ENCODE measurements at places on chromosomes 16 and 17.
A peak's percentile ranks its signal among the peaks of the same experiment; 100 is the strongest.

DNA sequence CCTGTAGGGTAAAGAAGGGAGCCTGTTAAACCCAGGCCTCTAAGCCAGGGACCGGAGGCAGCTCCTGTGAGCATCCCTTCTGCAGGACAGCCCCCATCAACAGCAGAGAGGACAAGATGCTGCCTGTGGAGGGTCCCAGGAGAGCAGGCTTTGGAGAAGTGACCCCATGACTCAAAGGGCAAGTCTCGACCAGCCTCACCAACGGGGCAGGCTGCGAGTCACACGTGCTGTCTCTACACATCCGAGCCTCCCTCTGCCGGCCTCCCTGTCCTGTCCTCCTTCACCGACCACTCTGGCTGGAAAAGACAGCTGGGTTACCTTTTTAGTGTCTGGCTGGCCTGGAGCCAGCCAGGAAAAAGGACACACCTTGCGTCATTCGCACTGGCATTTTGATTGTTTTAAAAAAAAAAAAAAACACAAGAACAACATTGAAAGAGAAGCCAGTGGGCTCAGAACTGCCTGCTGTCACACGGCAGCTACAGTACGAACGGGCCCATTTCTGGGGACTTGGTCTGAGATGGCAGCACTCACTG, 74.5 kb upstream of the RCVRN start:
- DNase-seq = no peak

DNA sequence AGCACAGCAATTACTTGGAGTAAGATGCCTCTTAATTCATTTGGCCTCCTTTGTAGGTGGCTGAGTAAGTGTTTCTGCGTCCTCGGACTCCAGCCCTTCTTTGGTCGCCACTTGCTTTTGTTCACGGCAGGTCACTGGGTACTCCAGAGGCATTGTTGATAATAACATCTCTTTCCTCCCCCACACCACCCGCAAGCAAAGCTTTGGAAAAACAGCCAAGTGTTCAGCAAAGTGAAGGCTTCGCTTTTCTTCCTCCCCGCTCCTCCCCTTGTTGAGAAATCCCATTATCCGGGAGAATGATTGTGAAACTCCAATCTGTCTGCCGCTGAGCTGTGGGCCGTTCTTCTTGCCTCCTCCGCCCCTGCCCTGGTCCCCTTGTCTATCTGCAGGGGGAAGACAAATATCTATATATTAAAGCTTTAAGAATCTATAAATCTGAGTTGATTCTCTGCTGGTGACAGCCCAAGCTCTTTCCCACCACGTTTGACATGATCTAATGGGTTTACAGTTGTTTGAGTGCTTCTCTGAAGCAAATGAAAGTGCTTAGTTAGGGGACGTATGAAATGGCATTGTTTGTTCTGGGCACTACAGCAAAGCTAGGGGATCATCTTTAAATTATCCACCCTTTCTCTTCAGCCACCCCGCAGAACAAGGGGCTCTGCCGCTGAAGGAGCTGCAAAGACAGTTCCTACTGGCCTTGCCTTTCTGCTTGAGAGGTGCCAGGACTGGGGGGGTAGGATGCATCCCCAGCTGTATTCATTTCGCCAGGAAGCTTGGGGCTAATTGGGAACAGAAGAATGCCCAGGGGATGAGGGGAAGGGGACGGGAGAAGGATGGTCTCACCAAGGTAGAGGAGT, 167.1 kb downstream of the CCDC182 start:
- DNase-seq = no peak

DNA sequence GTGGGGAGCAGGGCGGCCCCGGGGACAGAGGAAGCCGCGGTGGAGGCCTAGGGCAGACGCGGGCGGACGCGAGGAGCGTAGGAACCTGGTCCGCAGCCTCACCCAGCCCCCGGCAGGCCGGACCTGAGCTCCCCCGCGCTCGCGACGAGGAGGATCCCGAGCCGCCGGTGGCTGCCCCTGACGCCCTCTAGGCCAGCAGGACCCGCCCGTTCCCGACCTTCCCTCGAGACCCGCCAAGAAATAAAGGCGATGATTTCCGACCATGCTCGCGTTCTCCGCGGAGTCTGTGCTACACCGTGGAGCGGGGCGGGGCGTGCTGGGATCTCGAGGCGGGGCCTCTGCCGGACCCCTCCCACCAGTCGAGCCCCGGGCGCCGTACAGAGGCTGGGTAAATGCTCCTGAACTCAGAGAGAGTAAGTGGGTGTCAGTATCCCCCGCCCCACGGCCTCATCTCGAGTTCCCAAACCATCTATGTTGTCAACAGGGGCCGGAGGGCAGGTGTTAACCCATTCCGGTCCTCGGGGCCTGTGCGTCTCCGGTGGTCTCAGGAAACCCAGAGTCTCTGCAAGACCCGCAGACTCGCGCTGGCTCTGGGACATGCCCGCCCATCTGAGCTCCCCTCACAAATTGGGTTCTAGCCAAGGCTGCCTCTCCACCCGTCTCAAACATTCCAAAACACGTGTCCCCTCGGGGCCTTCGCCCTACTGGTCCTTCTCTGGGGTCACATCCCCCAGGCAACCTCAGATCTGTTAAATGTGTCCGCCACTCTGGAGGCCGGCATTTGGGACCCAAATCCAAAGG, 13.7 kb downstream of the SYCE1L start:
- DNase-seq = peak; percentile 71

DNA sequence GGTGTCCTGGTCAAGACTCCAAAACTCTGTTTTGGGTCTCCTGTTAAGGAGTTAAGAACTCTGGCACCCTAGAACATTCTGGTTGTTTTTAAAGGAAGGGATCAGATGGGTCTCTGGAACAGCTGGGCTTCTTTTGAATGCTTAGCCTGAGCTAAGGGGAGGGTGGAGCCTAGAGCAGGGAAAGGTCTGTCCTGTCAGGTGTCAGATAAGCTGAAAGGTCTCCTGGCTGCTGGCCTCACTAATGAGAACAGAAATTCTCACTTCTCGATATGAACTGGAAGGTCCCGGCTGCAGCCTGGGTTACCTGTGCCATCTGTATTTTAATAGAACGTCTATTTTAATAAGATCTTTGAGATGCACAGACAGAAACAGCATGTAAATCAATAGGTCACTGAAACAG, 69.0 kb downstream of the RAP1GAP2 start:
- no peak for DNase-seq

GRCh38 chr17:44094701-44095387, 24.3 kb downstream of the G6PC3 start:
- DNase-seq = no peak

DNA sequence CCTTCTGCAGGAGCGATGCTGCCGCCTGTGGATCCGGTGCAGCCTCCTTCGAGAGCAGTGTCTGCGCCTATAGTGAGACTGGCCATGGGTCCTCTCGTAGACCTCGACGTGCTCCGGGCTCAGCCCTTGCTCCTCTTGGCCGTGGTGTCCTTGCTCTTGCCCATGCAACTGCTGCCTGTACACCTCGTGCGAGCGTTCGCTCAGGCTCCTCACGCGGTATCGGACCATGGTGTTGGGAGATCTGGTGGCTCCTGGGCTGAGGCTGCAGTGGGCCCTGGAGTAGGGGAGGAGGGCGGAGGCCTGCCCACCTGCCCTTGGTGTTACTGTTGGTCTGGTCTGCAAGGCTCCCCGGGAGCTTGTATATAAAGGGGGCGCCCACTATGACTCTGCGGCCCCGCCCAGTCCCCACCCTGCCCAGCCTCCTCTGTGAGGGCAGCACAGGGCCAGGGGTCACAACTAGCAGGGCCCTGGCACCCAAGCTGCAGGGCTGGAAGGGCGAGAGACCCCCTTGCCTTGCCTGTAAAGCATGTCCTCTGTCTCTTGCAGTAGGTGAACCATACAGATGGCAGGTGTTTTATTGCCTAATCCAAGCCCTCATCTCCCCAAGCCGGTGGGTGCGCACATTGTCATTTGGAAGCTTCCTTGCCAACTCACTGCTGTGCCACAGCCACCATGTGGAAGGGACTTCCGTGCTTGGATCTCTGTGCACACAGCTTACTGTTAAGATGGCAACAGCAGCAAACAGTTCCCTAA, at the start of gene PRM2:
Gene PRM2 (minus strand): TSS at position 338 of the 753 bp plus-strand sequence. CDS start 110 bp downstream, at position 228.
- DNase-seq = no peak

DNA sequence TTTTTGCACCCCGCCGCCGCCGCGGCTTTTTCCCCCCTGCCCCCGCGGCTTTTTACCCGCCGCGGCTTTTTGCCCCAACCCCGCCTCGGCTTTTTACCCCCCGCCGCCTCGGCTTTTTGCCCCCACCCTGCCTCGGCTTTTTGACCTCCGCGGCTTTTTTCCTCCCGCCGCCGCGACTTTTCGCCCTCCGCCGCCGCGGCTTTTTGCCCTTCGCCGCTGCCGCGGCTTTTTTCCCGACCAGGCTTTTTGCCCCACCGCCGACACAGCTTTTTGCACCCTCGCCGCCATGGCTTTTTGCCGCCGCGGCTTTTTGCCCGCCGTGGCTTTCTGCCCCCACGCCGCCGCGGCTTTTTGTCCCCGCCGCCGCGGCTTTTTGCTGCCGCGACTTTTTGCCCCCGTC, 137.0 kb upstream of the TP53TG3D start:
- no peak for DNase-seq

GRCh38 chr17:27256225-27257030, 37.5 kb upstream of the WSB1 start:
- no peak for DNase-seq

DNA sequence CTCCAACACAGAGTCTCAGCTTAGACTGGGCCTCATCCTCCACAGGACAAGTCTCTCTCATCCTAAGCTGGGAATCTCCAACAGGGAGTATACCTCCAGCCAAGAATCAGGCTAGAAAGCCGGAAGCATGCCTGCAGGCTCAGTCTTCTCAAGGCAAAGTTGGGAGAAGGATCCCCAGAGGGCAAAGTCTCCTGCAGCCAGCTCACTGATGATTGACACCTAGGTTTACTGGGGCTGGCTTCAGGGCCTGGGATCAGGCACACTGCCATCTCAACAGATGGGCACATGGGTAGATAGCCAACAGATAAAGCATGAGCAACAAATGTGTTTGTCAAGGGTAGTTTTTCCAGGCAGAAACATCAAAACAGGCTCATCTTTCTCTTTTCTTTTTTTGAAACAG, 56.1 kb upstream of the TOX3 start:
- DNase-seq = no peak

GRCh38 chr16:82917886-82918595, 291.3 kb downstream of the CDH13 start:
- no peak for DNase-seq

DNA sequence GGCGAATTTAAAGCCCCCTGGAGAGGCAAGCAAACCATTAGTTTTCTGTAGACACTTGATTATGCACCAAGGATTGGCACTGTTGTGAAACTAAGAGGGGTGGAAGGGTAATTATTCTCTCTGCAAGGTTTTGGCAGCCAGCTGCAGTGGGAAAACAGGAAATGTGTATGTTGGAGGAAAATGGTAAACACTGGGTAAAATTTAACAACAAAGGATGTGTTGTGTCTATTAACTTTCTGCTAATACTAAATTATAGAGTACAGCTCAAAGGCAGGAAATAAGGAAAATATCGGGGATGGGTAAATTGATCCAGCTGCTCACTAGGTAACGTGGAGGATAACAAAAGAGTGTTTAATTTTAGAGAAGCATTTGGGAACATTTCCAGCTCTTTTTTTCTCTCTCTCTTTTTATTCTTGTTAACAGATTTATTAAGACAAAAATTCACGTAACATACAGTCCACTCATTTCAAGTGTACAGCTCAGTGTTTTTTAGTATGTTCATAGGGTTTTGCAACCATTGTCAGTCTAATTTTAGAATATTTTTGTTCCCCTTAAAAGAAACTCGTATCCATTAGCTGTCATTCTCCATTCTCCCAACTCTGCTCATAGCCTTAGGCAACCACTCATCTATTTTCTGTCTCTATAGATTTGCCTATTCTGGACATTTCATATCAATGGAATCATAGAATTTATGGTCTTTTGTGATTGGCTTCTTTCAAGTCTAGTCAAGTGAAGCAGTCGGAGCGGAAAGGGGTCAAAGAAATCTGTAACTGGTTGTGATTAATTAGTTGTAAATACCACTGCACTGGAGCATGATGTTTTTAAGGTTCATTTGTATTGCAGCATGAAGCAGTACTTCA, 41.8 kb downstream of the TANGO6 start:
- no peak for DNase-seq

- DNase-seq = no peak
Measured at GRCh38 chr17:50100480-50100883, 5.3 kb downstream of the PDK2 start.

DNA sequence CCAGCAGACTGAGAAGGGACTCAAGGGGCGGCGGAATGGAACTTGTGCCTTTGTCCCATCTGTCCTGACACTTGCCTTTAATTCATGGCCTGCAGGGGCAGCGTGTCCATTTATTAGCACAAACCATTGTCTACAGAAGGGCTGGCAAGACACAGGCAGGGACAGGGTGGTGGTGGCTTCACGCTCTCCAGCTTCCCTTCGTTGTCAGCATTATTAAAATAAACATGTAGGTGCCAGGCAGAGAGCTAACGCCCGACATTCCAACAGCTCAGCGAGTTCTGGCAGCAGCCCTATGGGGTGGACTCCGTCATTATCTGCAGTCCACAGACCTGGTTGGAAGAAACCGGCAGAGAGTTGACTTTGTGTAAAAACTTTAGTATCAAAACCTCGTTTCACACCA, 16.3 kb downstream of the DNAI2 start:
- DNase-seq = no peak

DNA sequence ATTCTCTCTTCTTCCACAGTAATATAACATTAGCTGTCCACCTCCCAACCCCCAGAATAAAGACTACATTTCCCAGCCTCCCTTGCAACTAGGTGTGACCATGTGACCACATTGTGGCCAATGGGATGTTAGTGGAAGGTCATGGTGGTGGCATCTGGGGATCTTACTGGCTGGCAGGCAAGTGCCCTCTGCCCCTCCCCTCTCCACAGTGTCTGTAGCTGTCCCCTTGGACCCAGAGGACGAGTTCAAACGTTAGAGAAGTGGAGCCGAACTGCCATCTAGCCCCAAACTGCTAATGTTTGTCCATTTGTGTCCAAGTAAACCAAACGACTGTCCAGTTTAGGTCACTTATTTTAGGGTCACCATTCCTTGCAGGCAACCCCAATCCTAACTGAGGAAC, 26.6 kb upstream of the KCNG4 start:
- peak; percentile 52 for DNase-seq

DNA sequence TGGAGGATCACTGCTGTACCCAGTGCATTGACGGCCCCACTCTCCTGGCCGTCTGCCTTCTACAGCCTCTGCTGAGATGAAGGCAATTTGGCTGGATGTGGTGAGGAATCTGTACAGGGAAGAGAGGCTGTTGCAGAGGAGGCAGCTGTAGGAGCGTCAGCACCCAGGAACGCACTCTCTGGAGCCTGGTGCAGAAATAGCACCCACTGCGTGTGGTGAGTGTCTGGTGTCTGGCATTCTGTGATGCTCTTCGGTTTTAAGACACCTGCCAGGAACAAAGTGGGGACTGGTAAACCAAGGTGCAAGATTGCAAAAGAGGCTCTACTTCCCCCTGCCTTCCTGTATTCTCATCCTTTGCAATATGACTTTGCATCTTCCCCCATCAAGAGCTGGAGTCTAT, 187.5 kb upstream of the SDK2 start:
- DNase-seq = no peak

- peak; percentile 98 for DNase-seq
Measured at GRCh38 chr17:17836250-17836817, 452 bp downstream of the SREBF1 start.

DNA sequence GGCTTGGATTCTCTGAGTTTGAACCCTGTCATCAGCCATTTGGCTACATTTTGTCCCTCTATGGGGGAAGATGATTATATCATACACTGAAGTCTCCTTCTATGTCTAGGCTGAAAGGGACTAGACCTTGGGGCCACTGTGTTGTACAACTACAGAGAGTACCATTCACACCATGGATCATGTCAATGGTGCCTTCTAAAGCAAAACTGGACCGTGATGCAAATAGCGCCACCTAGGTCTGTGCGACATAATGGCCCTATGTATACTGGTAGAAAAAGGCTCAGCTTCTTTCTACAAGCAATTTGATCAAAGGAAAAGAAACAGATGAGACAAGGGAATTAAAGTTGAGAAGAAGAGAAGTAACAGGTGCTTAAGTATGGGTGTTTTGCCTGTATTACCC, 100.7 kb downstream of the LYRM1 start:
- no peak for DNase-seq
